Dermis blood vessel endothelial cell (primary cell): ENCODE measurements at places on chromosomes 16 and 17.

GRCh38 chr16:70664325-70665112, 18.2 kb downstream of the IL34 start:
- no peak for DNase-seq

DNA sequence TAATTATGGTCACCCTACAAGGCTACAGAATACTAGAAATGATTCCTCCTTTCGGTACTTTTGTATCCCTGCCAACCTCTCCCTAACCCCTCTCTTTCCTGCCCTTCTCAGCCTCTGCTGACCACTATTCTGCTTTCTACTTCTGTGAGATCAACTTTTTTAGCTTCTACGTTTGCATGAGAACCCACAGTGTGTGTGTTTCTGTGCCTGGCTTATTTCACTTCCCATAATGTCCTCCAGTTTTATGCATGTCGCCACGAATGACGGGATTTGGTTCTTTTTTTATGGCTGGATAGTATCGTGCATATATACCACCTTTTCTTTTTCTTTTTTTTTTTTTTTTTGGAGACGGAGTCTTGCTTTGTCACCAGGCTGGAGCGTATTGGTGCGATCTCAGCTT, 92.1 kb downstream of the RAP1GAP2 start:
- DNase-seq: no peak

GRCh38 chr16:68756239-68756915, 19.3 kb downstream of the CDH1 start:
- no peak for DNase-seq

DNA sequence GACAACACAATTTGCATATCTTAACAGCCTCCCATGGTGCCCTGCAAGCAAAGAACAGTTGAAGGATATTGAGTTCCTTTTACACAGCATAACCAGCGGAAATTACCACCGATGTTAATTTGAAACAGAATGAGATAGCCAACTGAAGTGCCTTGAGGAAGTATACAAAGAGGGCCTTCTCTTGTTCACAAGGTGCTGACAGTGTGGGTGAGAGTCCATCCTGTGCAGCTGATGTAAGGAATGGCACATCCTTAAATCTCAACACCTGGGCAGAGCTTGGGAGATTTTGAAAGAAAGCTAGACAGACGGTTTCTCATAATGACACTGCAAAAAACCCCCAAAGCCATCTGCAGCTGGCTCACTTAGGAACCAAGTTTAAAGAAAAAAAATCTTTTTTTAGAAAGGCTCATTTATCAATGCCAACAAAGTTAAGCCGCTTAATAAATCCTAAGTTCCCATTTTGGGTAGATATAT, 818.6 kb downstream of the KCNJ2 start:
- no peak for DNase-seq

DNA sequence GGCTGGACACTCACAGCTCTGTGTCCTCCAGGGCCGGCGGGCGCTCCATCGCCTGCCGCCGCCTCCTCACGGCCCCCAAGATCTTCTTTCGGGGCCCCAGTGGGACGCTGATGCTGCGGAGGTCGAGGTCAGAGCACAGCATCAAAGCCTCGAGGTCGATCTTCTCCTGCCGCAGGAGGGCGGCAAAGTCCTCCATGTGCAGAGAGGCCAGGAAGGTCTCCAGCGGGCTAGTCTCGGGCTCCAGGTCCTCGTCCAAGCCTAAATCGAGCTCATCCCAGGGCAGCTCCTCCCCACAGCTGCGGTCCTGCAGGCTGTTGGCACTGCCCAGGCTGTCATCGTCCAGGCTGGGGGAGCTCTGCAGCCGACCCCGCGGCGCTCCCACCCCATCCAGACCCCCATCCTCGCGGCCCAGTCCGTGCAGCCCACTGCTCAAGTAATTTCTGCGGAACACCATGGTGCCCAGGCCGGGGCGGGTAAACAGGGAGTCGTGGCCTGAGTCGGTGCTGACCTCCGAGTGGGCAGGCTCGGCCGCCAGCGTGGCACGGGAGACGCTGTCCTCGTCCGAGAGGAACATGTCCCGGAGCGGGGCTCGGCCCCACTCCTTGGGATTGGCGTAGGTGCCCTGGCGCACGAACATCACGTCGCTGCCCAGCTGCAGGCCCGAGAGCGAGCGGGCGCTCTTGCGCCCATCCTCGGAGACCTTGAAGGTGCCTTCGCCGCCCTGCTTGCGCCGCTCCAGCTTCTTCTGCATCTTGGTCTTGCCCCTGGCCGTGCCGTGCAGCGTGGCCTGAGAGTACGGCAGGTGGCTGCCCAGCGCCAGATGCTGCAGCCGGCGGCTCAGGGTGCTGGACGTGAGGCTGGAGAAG, 3.4 kb downstream of the USH1G start:
- DNase-seq: peak; percentile 47

GRCh38 chr16:30063278-30063892, 2.2 kb upstream of the ALDOA start:
- no peak for DNase-seq

DNA sequence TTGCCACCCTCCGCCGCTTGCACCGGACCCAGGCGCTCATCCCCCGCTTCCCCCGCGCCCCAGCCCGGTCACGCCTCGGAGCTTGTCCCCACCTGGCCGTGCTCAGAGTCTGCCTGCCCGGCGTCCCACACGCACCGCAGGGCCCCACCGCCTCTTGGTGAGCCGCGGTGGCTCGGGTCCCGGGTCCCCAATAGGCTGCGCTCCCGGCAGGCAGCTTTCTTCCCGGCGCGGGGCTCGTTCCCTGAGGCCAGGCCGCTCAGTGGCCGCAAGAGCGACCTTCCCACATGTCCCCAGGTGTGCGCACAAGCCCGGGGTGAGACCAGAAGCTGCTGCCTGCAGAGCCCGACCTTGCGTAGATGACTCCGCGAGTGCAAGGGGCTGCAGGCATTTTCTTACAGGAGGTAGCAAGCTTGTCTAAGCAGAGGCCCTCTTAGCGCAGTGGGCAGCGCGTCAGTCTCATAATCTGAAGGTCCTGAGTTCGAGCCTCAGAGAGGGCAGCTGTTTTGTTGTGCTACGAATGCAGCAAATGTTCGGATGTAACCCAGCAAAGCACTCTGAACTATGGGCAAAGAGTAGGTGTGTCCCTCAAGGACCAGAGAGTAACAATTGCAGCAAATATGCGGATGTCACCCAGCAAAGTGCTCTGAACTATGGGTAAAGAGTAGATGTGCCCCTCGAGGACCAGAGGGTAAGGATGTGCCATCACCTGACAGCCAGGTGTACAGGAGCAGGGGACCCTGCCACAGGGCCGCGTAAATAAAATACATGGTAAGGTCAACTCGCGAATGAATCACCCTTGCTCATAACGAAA, 15.6 kb downstream of the TLE7 start:
- DNase-seq: peak; percentile 53

- peak; percentile 18 for DNase-seq
These were observed 16.0 kb downstream of the SPNS3 start for GRCh38 chr17:4449736-4450135.

DNA sequence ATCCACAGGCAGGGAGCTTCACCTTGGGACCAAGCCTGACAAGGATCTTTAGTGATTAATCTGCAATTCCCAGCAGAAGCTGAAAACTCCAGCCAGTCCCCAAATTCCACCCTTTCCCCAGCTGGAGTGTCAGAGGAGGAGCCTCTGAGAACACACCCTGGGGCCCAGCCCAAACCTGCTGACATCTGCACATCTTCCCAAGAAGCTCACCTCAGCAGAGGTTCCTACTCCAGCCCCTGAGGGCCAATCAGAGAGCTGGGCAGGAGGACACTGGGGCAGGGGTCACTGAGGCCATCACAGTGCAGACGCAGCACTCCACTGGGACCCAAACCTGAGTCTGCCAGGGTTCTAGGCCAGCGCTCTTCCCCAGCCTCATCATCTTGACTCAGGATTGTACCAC, 44.9 kb downstream of the CNGB1 start:
- no peak for DNase-seq

DNA sequence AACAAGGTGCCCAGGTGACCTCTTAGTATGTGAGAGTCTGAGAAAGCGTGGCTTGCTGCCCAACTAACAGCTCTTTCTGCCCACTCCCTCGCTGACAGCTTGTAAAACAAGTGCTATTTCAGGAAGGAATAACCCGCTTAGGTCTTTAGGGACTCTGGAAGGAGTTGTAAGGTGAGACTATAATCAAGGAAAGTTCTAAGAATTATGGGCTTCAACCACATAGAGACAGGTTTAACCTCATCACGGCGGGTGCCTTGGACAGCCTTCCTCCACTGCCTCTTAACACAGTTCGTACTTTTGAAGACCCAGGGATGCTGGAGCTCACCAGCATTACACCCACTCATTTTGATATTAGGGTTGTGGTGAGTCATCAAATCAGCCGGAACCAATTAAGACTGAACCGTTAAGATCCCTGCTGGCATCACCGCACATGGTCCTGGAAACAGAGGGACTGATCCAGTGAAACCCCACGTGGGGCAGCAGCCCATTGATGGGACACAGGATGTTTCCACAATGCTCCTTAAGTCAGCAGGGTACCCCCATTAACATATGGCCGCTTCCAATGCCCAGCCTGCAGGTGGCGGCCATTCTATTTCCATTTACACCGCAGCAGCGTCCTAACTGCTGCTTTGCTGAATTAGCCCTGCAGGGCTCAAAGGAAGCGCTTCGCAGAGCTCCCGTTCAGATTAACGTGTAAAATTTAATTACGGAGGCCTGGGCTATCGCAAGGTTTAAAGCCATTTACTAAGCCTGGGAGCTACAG, 176.6 kb upstream of the SDK2 start:
- no peak for DNase-seq

DNA sequence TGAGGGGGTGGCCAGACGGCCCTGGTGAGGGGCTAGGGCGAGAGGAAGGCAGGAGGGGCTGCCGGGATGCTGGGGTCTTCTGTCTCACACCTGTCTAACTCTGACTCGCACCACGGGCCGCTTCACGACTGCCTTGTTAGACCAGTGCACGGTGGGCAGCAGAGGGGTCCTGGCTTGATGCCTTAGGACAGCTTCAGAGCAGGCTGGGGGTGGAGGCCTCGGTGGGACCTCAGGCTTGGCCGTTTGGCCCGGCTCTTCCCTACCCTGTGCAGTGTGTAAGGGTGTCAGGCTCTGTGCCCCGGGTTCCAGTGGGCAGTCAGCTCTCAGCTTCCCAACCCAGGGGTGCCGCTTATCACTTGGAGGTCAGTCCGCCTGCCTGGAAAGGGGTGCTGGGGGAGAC, 100.7 kb downstream of the OR1D5 start:
- DNase-seq: no peak

- DNase-seq: no peak
These were observed 3.2 kb downstream of the TMC6 start for GRCh38 chr17:78125138-78125913.

- DNase-seq: peak; percentile 33
These were observed 124.1 kb downstream of the PRKCA start for GRCh38 chr17:66426397-66427033.

- no peak for DNase-seq
These were observed 100.4 kb downstream of the ZNF778 start for GRCh38 chr16:89317729-89318429.

DNA sequence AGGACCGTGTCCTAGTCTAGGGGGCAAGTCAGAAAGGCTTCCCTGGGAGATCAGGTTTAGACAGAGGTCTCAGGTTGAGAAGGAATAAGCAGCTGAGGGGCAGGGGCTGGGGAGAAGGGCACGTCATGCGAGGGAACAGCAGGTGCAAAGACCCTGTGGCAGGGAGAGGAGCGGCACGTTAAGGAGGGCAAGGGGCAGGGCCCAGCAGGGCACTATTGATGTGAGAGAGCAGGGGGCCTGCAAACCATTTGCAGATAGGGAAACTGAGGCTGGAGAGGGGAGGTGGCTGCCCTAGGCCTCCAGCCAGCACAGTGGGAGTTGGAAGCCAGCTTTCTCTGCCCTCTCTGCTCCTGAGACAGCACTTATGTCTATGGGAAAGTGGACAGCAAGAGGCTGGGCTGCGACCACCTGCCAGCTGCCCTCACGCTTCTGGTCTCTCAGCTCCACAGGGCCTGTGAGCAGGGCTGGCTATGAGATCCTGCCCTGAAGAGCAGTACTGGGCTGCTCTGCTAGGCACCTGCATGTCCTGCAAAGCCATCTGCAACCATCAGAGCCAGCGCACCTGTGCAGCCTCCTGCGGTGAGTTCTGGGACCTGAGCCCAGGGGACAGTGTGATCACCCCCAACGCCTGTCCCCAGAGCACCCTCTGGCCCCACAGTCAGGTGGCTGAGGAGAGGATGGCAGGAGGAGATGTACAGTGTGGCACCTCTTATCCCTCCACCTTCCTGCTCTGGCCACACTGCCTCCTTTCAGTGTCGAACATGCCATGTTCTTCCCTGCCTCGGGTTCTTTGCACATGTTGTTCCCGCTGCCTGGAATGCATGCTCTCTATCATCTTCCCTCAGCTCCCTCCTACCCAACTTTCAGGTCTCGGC, 61.5 kb downstream of the USP22 start:
- DNase-seq: no peak

DNA sequence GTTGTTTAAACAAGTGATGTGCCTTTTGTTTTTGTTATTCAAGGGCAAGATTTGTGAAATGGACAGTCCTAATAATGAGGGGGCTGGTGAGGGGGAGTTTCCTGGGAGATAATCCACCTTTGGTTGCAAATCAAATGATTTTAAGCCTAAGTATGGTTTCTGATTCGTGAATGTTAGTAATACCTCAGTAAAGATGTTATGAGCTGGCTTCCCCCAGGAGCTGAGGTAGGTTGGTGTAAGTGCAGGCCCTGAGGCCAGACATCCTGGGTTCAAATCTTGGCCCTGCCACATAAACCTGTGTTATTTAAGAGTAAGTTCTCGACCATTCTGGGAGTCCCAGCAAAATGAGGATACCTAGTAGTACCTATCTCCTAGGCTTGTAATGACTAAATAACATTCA, 1.5 kb downstream of the SNX29 start:
- no peak for DNase-seq

GRCh38 chr17:12398441-12399051, 267.1 kb upstream of the MYOCD start:
- no peak for DNase-seq

DNA sequence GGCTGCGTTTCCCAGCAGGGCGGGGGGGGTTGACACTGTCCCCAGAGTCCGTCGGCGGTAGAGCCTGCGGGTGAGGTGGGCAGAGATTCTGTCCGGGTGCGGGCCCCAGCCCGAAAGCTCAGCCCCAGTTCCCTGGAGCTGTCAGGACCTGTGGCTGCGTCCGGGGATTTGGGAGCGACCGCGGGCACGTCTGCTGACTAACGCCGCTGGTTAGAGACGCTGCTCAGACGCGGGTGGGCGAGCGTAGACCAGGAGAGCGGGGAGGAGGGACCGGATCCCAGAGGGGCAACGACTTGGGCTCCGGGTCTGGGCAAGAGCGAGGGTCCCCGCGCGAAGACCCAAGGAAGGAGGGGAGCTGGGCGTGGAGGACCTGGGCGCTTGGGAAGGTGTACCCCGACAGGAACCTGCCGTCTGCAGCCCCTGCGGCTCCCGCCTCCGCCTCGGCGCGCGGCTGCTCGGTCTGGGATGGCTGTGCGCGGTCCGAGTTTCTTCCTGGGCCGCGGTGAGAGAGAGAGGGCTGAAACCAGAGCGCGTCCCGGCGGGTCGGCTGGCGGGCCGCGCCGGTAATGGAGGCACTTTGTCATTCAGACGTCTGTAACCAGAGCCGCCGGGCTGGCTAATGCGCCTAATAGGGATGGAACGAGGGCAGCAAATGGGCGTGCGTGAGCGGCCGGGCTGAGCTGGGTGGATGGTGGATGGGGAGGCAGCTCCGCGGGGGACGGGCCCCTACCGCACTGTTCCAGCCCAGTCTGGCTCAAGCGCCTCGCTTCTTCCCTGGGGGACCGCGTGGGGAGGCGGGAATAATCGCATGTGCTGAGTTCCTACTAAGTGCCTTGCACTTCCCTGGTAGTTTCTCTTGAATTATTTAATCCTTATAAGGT, 2.3 kb downstream of the NGFR start:
- DNase-seq: peak; percentile 11

- no peak for DNase-seq
These were observed 20.4 kb downstream of the ALOX12B start for GRCh38 chr17:8066841-8067775.

- DNase-seq: peak; percentile 7
These were observed 6.6 kb upstream of the CNGB1 start for GRCh38 chr16:57977418-57978069.

- DNase-seq: peak; percentile 70
These were observed 16.3 kb upstream of the MYO15B start for GRCh38 chr17:75571197-75571884.
